ENCODE measurements at places on chromosomes 12 and 14. TPM values are rescaled to one million over a fixed set of nuclear protein-coding genes. Genes with fewer than 3 reads are reported as not detected.

- H3K27me3 ChIP-seq = no peaks in the 10 kb centered on the region
- no peaks in the 10 kb centered on the region for H3K4me1 ChIP-seq
- DNase-seq = no peak
- no peak overlapping the region for H3K4me3 ChIP-seq
Observed at GRCh38 chr14:42095155-42095554, 488.5 kb downstream of the LRFN5 start.

DNA sequence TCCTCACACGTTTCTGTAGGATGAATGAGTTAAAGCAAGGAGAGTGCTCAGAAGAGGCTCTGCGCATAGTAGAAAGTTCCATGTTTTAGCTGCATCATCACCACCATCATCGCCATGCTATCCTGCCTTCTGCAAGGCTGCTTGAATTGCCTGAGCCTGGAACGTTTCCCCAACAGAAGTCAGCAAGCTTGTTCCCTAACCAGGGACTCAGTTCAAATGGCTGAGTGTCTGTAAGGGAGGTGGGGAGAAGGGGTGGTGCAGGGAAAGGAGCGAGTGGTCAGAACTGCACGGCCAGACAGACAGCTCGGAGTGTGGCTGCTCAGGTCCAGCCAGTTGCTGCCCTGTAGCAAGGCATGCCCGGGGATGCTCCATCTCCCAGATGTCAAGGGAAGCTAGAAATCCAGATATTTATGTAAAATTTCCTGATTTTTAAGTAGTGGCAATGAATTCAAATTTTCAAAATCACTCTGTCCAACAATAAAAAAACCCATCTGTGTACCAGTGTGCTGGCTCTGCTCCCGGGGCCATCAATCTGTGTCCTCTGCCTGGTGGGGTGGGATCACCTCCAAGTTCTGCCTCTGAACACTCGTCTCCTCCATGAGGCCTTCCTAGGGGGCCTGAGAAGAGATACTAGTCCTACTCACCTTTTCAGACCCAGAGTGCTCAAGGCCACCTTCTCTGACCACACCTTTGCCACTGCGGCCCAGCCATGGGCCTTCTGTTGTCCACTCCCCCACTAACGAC, 162.7 kb downstream of the FOXN3 start:
- H3K27me3 ChIP-seq = no peaks in the 10 kb centered on the region
- H3K4me3 ChIP-seq = no peak overlapping the region
- H3K36me3 ChIP-seq = no peaks in the 10 kb centered on the region
- no peaks in the 10 kb centered on the region for H3K4me1 ChIP-seq

DNA sequence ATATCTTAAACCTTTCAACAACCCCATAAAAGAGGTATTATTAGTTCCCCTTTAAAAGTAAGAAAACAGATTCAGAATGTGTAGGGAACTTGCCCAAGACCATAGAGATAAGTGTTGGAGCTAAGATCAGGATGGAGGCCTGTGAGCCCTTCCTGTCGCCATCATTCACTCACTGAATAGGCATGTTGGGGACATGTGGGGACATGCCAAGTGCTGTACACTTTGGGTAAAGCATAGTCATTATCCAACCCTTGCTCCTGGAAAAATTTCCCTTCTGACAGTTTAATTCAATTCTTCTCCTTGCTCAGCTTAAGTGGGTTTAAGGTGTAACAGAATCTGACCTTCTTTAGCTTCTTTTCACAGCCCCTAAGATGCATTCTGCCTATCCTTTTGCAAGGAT, 28.0 kb upstream of the C12orf42 start:
- no peaks in the 10 kb centered on the region for H3K36me3 ChIP-seq
- H3K27ac ChIP-seq = no peak overlapping the region
- H3K27me3 ChIP-seq = no peaks in the 10 kb centered on the region
- no peak for DNase-seq

GRCh38 chr14:104200106-104200505, 61.7 kb downstream of the KIF26A start:
- H3K36me3 ChIP-seq = no peaks in the 10 kb centered on the region
- no peak for DNase-seq
- H3K27ac ChIP-seq = no peak overlapping the region
- no peak overlapping the region for H3K4me3 ChIP-seq
- no peaks in the 10 kb centered on the region for H3K4me1 ChIP-seq
- H3K27me3 ChIP-seq = no peaks in the 10 kb centered on the region

GRCh38 chr14:64421166-64421565, 33.0 kb downstream of the MTHFD1 start:
- DNase-seq = no peak
- no peaks in the 10 kb centered on the region for H3K27me3 ChIP-seq
- no peaks in the 10 kb centered on the region for H3K4me1 ChIP-seq
- no peaks in the 10 kb centered on the region for H3K36me3 ChIP-seq

The KRT5 gene
- not detected for total RNA-seq

The KRT3 gene
- not detected for total RNA-seq

Measured in uterus (tissue), 4 donors.